ENCODE measurements at places on chromosomes 12 and 14.

DNA sequence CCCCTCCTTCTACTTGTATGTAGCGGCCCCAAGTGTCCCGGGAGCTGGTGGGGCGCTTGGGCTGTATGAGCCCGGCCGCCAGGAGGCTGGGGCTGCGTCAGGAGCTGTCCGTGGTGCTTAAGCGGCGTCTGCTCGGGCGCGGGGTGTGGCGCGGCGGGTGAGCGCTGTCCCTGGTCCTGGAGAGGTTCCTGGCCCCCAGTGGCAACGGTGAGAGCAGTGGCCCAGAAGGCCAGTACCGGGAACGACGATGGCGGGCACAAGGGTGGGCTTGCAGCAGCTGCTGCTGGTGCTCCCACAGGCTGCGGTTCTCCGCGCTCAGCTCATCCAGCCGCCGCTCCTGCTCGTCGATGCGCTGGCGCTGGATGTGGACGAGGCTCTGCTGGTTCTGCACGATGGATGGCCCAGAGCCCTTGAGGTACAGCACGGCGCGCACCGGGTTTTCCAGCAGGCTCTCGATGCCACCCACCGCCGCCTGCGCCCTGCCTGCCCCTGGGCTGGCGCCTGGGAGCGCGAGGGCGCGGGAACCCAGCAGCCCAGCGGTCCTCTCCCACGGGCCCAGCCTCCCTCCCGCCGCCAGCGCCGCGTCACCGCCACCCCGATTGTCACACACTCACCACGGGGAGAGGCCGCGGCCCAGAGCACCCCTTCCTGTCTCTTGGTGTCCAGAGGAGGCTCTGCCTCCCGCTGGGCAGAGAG lies 41.9 kb upstream of the FKBP4 start:
- DNase-seq, result peak; percentile 33

DNA sequence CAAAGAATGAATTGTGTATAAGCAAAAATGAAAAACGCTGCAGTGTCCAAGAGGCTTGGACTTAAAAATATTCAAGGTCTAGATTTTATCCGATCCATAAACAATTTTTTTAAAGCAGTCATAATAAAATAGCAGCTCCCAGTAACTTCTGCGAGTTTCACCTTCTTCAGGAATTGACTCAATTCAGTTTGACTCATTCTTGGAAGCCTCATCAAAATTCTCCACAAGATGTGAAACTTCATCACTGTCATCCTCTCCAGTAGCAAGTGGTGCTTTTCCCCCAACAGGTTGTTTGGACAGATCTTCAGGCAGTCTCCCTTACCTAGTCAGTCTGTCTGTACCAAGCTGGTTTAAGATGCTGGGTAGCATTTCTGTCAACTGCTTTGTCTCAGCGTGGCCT lies 93.5 kb upstream of the FOXG1 start:
- DNase-seq, result no peak

DNA sequence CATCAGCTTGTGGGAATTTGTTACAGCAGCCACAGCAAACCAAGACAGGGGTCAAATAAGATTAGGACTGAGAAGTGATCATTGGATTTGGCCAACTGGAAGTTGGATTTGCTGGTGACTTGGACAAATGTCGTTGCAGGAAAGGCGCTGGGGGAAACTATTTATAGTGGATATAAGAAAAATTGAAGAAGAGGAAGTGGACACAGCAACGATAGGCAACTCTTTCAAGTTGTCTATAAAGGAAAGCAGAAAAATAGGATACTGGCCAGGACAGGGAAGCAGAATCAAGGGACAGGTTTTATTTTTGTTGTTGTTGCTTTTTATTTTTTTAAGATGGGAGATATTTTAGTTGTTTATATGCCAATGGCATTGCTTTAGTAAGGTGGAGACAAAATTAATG lies 56.2 kb upstream of the RTRAF start:
- DNase-seq, result no peak

DNA sequence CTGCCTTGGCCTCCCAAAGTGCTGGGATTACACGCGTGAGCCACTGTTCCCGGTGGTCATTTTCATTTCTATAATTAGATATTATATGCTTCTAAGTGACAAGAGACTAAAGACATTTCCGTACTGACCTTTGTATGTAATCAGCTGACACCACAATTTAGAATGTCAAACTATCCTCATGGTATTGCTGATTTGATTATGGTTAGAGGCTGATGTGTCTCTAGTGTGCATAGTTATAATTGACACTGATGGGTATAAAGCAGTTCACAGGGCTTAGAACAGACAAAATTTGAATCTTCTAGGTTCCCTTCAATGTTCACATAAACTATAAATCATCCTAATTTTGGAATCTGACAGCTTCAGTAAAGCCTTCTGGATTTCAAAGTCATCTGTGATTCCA lies 192.7 kb downstream of the PTPRO start:
- no peak for DNase-seq

- no peak for DNase-seq
Observed at GRCh38 chr12:79420146-79420618, 270.6 kb downstream of the PAWR start.

GRCh38 chr12:107228076-107228475 lies 134.7 kb upstream of the CRY1 start:
- no peak for DNase-seq
